ENCODE measurements at places on chromosomes 7 and 10.

DNA sequence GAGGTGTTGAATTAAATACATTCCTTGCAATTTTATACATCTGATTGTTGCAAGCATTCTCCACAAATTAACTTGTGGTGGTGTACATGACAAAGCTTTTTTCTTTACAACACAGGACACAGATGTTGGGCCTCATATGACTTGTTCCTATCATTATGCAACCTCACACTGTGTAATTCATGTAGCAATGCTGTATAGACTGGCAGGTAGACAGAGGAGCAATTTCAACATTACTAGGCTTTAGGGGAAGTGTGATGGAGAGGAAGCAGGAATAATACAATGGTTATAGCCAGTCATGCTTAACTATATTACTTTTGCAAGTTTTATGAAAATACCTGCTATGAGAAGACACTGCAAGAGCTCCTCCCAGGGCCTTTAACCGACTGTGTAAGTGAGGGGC, 832.1 kb downstream of the CNTNAP2 start:
- DNase-seq, result no peak

GRCh38 chr10:106636766-106637491, 527.6 kb downstream of the SORCS1 start:
- no peak for DNase-seq

GRCh38 chr7:78253850-78254725, 455.5 kb downstream of the PHTF2 start:
- no peak for DNase-seq

DNA sequence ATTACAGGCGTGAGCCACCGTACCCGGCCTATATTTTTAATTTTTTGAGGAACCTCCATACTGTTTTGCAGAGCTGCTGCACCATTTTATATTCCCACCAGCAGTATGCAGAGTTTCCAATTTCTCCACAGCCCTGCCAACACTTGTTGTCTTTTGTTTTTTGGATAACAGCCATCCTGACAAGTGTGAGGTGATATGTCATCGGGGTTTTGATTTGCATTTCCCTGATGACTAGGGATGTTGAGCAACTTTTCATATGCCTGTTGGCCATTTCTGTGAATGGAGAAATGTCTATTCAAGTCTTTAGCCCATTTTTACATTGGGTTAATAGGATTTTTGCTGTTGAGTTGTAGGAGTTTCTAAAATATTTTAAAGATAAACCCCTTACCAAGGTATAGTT, 22.2 kb downstream of the ENTPD7 start:
- no peak for DNase-seq

GRCh38 chr7:50262446-50262845, 42.1 kb upstream of the IKZF1 start:
- no peak for DNase-seq

Data from Daoy (cell line).